Calu3 (cell line): ENCODE measurements at places on chromosomes 2 and 18. TPM values are rescaled to one million over a fixed set of nuclear protein-coding genes. Genes with fewer than 3 reads are reported as not detected.

- no peaks in the 10 kb centered on the region for H3K36me3 ChIP-seq
- no peaks in the 10 kb centered on the region for H3K4me1 ChIP-seq
- no peak overlapping the region for H3K27ac ChIP-seq
Observed at GRCh38 chr2:114745700-114746099, 303.3 kb downstream of the DPP10 start.

RESP18 gene
- total RNA-seq, result not detected in 2 replicates

DNA sequence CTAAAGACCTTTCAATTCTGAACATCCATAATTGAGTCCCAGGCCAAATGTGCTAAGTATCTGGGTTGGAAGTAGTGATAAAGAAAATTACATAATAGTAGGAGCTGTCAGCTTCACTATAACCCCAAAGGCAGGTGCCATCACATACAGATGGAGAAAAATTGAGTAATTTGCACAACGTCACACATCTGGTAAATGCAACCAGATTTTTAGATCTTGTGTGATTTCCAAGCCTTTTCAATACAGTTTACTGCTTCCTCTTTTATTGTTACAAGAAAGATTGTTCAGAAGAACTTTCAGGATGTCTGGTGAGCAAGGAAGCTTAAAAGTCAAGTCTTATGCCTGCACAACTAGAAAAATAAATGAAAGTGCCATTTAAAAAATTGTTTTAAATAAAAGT, 62.3 kb downstream of the UBE2E3 start:
- H3K4me3 ChIP-seq, result no peak overlapping the region
- no peaks in the 10 kb centered on the region for H3K36me3 ChIP-seq
- no peaks in the 10 kb centered on the region for H3K4me1 ChIP-seq
- no peak overlapping the region for H3K27ac ChIP-seq
- no peaks in the 10 kb centered on the region for H3K27me3 ChIP-seq

DNA sequence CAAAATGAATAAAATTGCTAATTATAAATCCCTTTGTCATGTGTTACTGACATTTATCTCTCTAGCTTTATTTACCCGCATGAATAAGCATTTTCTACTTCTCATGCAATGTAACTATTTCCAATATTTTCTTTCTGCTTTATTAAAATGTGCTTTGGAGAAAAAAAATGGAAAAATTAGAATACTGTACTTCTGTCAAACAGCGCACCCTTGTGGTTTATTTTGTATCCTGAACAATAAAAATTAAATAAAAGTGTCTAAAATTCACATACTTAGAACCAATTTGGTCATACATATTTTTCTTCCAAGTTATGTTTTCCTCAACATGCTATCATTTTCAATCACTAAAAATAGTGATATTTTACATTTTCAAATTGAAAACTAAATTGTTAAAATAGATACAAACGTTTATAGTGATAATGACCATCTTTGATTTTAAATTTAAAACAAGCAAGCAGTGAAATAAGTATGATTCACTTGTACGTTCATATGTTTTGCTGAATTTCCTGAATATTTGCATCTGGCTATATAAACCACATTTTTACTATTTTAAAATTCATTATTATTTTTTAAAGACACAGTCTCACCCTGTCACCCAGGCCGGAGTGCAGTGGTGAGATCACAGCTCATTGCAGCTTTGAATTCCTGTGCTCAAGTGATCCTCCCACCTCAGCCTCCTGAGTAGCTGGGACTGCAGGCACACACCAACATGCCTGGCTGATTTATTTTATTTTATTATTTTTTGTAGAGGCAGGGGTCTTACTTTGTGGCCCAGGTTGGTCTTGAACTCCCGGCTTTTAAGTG, 95.9 kb upstream of the GRB14 start:
- H3K4me1 ChIP-seq, result peaks cover 30% of the 10 kb centered on the region
- no peaks in the 10 kb centered on the region for H3K27me3 ChIP-seq
- H3K27ac ChIP-seq, result no peak overlapping the region

DNA sequence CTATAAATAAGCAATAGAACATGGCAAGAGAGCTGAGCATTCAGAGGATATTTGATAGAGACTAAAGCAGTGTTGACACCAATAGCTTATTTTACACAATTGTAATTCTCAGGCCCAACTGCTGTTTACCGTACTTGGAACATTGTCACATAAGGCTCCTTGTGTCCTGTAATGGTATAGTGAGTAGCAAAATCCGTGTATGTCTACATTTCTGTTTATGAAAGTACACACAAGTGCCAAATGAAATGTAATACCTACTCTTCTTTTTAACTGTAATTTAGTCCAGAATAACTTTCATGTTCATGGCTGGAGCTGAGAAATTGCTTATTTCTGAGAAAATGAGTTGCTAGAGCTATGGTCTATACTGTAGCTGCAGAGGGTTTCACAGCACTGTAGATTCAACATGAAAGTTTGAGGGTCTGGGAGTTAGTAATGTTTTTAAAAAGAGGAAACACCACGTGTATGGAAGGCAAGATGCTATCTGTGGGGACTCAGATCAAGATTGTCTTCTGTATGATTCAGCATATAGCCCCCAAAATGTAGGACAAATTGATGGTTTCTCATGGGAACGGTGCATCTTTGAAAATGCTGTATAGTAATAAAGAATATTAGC, 110.2 kb upstream of the NOSTRIN start:
- no peak overlapping the region for H3K4me3 ChIP-seq
- H3K4me1 ChIP-seq, result no peaks in the 10 kb centered on the region
- H3K27ac ChIP-seq, result no peak overlapping the region
- H3K27me3 ChIP-seq, result no peaks in the 10 kb centered on the region
- no peaks in the 10 kb centered on the region for H3K36me3 ChIP-seq
- DNase-seq, result no peak

- H3K4me3 ChIP-seq, result no peak overlapping the region
- DNase-seq, result no peak
- H3K27ac ChIP-seq, result no peak overlapping the region
Observed at GRCh38 chr2:72750977-72751639, 74.7 kb downstream of the EXOC6B start.

- DNase-seq, result no peak
- H3K27me3 ChIP-seq, result no peaks in the 10 kb centered on the region
- H3K36me3 ChIP-seq, result no peaks in the 10 kb centered on the region
- no peak overlapping the region for H3K4me3 ChIP-seq
- H3K4me1 ChIP-seq, result peaks cover 37% of the 10 kb centered on the region
- no peak overlapping the region for H3K27ac ChIP-seq
Observed at GRCh38 chr2:18825838-18826237, 236.5 kb upstream of the NT5C1B start.

RAB6C gene
- total RNA-seq, result not detected in 2 replicates

DNA sequence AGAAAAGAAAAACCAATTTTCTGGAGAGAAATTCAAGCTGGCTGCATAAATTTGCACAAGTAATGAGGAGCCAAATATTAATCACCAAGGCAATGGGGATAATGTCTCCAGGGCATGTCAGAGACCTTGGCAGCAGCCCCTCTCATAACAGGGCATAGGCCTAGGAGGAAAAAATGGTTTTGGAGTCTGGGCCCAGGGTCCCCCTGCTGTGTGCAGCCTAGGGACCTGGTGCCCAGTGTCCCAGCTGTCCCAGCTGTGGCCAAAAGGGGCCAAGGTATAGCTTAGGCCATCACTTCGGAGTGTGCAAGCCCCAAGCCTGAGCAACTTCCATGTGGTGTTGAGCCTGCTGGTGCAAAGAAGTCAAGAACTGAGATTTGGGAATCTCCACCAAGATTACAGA, 57.1 kb downstream of the SCN7A start:
- no peak for DNase-seq
- H3K4me3 ChIP-seq, result no peak overlapping the region
- H3K27ac ChIP-seq, result no peak overlapping the region
- no peaks in the 10 kb centered on the region for H3K36me3 ChIP-seq
- H3K4me1 ChIP-seq, result no peaks in the 10 kb centered on the region
- no peaks in the 10 kb centered on the region for H3K27me3 ChIP-seq

NYAP2 gene
- total RNA-seq, result 0.07 TPM in 1 of 2 replicates, not detected in the other

GRCh38 chr2:226515344-226516055, 284.1 kb downstream of the IRS1 start:
- no peak for DNase-seq
- no peaks in the 10 kb centered on the region for H3K27me3 ChIP-seq
- no peak overlapping the region for H3K4me3 ChIP-seq
- H3K27ac ChIP-seq, result peak overlapping the region; percentile 37
- no peaks in the 10 kb centered on the region for H3K36me3 ChIP-seq
- peaks cover 19% of the 10 kb centered on the region for H3K4me1 ChIP-seq

DNA sequence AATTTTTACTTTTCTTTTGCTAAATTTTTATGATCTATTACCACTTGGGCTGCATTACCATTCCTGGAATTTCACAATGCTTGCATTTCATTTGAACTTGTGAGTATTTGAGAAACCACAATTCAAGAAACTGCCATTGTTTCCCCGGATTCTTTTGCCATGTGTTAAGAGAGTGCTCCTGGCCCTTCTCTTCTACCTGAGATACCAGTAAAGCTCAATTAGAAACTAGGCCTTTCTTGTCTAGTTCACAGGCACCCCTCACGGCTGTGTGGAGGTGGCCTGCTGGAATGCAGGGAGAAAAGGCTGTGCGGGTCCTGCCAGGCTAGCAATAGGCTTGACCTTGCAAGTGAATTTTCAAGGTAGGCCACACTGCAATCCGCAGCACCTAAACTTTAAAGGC, 40.8 kb downstream of the ZEB2 start:
- no peak for DNase-seq
- no peak overlapping the region for H3K4me3 ChIP-seq
- H3K36me3 ChIP-seq, result no peaks in the 10 kb centered on the region
- no peaks in the 10 kb centered on the region for H3K4me1 ChIP-seq

DNA sequence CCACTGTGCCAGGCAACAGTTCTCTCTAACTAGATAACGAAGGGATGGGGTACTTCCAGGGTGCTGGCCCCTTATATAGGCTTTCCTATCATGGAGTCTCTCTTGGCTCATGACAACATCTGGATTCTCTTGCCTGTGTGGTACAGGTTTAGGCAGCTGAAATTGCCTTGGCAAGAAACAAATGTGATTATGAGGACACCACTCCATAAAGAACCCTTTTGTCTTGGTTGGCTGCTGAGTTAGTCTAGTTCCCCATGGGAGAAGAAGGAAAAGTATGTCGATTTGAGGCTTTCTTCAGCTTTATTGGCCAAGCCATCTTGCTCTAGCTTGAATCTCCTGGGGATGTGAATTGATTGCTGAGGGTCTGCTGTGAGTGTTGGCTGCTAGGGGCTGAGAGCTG, 76.3 kb upstream of the ZCCHC2 start:
- H3K4me3 ChIP-seq, result no peak overlapping the region
- no peak overlapping the region for H3K27ac ChIP-seq
- H3K36me3 ChIP-seq, result peaks cover 11% of the 10 kb centered on the region
- peaks cover 37% of the 10 kb centered on the region for H3K4me1 ChIP-seq
- no peaks in the 10 kb centered on the region for H3K27me3 ChIP-seq
- DNase-seq, result no peak

- H3K27me3 ChIP-seq, result no peaks in the 10 kb centered on the region
- H3K36me3 ChIP-seq, result no peaks in the 10 kb centered on the region
- no peak overlapping the region for H3K4me3 ChIP-seq
- no peaks in the 10 kb centered on the region for H3K4me1 ChIP-seq
- DNase-seq, result no peak
- H3K27ac ChIP-seq, result no peak overlapping the region
Observed at GRCh38 chr18:61882296-61883004, 10.4 kb downstream of the RNF152 start.

DNA sequence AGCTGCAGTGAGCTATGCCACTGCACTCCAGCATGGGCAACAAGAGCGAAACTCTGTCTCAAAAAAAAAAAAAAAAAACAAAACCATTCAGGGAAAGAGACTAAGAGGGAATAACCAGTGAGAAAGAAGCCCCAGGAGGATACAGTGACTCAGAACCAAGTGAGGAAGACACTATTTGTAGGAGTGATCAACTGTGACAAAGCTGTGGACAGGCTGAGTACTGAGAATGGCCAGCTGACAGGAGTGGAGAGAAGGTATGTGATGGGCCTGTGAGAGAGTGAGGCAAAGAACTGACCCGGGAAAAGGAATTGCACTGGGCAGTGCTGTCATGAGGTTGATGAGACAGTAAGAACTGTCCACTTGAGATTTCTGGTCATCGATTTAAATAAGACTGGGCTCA, 6.7 kb upstream of the LCT start:
- H3K27ac ChIP-seq, result no peak overlapping the region
- no peak overlapping the region for H3K4me3 ChIP-seq
- DNase-seq, result no peak
- no peaks in the 10 kb centered on the region for H3K27me3 ChIP-seq
- no peaks in the 10 kb centered on the region for H3K4me1 ChIP-seq

DNA sequence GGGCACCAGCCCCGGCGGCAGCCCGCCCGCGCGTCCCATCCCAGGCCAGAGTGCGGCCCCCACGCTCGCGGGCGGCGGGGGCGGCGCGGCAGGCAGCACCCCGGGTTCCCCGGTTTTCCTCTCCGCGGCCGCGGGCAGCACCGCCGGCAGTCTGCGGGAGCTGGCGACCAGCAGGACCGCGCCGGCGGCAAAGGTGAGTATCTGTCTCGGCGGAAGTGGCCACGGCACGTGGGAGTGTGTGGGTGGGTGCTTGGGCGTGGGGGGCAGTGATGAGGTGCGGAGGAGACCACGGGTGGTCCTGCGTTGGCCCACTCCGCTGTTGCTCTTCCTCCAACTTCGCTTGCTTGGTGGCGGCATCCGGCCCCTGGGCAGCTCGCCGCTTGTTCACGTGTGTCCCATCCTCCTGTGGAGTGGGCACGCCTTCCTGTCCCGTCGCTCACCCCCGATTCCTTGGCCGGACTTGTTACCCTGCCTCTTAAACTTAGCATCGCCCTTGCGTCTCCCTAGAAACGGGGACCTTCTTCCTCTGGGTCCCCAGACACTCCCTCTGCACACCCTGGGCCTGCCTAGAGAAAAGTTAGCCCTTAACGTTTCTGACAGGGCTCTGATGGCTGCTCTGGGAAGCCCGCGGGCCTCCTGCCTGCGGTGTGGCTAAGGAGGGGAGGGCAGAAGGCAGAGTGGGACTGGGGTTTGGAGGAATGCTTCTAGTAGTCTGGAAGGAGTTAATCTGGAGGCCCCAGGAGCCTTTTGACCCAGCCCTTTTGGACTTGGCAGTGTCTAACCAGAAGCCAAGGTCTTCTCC, 1.1 kb downstream of the SH3RF3 start:
- peak overlapping the region; percentile 59 for H3K4me3 ChIP-seq
- peaks cover 20% of the 10 kb centered on the region for H3K4me1 ChIP-seq
- H3K27ac ChIP-seq, result no peak overlapping the region
- peaks cover 24% of the 10 kb centered on the region for H3K36me3 ChIP-seq

- H3K27me3 ChIP-seq, result no peaks in the 10 kb centered on the region
- peaks cover 8% of the 10 kb centered on the region for H3K36me3 ChIP-seq
- no peak for DNase-seq
- no peak overlapping the region for H3K4me3 ChIP-seq
- no peak overlapping the region for H3K27ac ChIP-seq
- peaks cover 33% of the 10 kb centered on the region for H3K4me1 ChIP-seq
Observed at GRCh38 chr2:9972621-9973479, 21.4 kb downstream of the GRHL1 start.

DNA sequence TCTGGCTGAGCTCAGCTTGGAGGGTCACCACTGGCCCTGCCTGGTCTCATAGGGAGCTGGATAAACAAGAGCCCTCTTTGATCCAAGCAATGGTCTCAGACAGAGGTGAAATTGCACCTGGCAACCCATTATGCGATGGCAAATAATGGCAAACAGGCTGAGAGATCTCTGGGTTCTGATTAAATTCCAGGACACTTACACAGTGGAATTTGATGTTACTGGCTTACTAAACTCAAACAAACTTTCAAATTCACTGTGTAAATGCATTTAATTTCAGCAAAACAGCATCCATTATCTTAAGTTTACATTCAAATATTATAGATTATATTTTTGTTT, 19.5 kb upstream of the STAT4 start:
- DNase-seq, result no peak
- no peak overlapping the region for H3K4me3 ChIP-seq
- no peak overlapping the region for H3K27ac ChIP-seq
